CD4-positive, alpha-beta T cell treated with Interleukin-1 beta for 1 hour (primary cell): ENCODE measurements at places on chromosomes 7 and 10.

DNA sequence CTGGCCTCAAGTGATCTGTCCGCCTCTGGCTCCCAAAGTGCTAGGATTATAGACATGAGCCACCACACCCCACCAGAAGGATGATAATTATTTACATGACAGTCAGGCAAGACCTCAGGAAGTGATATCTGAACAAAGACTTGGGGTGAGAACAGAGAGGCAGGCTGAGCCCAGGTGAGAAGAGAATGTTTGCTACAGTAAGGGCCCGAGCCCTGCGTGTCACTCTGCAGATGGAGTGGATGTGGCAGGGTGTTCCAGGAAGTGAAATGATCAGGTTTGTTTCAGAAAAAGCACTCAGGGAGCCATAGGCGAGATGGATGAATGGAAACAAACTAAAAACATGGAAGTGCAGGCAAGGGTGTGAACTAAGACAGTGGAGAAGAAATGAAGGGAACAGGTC is 22.2 kb downstream of the SFMBT2 start:
- no peak for DNase-seq

DNA sequence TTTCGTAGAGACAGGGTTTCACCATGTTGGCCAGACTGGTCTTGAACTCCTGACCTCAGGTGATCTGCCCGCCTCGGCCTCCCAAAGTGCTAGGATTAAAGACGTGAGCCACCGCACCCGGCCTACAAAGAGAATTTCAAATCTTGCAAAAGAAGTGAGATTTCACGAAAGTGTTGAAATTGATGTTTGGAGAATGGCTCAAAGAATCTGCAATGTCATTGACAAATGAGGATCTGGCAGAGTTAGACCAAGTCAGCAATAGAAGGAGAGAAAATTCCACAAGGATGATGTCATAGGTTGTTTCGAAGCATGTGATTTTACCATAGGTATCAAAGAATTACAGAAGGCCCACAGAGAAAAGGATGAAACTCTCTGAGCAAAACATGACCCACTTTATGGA is 71.7 kb downstream of the LYZL2 start:
- DNase-seq, result no peak

- DNase-seq, result no peak
Measured at GRCh38 chr10:6986927-6987326, 406.9 kb upstream of the PRKCQ start.

DNA sequence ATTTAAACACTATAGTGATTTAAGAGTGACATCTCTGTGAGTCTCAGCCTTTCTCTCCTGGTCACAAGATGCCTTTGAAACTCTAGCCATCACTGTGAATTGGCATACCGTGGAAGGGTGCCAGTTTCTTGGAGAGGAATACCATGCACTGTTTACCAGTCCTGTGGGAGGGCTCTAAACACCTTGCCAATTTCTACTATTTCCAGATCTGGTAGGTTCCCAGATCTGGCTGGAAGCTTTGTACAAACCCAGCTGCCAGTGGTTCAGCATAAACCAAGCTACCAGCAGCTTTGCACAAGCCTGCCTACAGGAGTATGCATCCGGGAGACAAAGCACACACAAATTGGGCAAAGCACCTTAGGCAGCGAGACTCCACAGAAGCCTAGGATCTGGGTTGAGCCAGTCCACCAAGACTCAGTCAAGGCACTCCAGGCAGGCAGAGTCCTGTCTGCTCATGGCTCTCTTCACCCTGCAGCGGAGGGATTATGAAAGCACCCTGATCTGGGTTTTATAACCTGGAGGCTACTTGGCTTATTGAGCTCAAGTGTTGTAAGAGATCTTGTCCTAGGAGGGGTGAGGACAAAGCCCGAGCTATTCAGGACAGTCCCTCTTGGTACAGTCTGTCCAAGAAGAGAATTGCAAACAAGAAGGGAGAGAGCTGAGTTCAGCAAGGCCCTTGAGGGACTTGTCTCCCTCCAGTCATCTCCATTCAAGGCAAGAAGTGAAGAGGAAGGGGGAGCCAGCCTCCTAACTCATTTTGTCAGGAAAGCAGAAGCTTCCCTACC is 23.6 kb downstream of the MCM10 start:
- no peak for DNase-seq

DNA sequence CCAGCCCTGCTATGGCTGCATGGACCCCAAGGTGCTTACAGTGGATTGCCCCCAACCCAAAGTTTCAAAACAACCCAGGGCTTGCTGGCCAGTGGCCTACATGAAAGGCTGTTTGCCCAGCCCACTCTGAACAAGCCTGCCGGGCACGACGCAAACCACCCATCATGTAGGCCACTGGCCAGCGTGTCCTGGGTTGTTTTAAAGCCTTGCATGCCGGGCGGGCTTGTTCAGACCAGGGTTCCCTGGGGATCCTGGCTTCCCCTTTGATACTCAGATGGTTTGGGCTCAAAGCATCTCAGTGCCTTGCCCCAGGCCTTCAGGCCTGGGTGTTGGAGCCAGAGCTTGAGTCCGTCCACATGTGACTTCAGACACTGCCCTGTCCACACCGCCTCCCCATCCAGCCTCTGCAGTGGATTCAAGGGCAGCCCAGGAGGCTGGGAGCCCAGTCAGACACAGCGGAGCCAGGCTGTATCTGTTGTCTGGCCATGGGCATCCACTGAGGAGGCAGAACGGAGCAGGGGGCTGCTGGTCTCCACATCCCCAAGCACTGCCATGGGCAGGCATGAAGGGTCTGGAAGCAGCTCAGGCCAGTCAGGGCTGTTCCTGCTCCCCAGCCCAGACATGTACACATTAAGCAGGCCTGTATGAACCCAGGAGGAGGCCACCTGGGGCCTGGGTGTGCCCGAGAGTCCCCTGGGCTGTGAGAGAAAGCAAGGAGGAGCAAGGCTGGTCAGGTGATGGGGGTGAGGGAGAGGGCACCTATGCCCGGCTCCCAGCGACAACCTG is 4.0 kb upstream of the ADIRF start:
- DNase-seq, result no peak

DNA sequence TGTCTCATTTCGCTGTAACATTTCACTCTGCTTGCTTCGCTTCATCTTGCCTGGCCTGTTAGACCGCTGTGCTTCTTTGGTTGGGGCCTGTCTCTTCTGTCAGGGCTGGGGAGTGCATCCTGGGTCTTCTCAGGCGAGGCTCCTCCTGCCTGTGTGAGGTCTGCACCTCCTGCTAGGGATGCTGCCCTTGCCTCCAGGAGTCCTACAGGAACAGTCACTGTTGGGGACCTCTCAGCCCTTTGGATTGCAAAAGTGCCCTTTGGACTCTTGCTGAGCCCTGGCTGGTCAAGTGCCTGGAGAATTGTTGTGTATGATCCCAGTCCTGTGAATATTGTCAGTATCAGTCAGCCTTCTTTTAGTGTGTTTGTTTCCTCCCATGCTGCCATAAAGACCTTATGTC is 84.1 kb downstream of the MDFIC start:
- no peak for DNase-seq

GRCh38 chr7:102889851-102890250 is 22.9 kb upstream of the LRRC17 start:
- DNase-seq, result no peak

DNA sequence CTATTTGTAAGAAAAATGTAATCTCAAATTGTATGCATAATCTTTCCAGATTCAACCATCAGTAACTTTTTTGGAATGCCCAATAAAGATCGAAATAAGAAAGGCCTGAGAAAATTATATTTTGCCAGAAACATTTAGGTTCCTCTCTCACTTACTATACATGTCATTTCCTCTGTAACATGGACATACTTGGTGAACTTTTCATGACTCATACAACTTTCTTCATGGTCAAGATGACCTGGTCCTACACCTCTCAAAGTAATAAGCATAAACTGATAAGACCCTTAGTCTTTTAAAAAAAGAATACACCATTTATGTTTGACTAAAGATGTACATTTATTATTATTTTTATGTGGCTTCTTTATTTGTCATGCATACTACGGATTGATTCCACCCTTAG is 125.3 kb downstream of the REEP3 start:
- no peak for DNase-seq

GRCh38 chr7:64516451-64516850 is 46.4 kb downstream of the ZNF680 start:
- no peak for DNase-seq

GRCh38 chr10:3485057-3485686 is 299.8 kb downstream of the KLF6 start:
- peak; percentile 12 for DNase-seq

DNA sequence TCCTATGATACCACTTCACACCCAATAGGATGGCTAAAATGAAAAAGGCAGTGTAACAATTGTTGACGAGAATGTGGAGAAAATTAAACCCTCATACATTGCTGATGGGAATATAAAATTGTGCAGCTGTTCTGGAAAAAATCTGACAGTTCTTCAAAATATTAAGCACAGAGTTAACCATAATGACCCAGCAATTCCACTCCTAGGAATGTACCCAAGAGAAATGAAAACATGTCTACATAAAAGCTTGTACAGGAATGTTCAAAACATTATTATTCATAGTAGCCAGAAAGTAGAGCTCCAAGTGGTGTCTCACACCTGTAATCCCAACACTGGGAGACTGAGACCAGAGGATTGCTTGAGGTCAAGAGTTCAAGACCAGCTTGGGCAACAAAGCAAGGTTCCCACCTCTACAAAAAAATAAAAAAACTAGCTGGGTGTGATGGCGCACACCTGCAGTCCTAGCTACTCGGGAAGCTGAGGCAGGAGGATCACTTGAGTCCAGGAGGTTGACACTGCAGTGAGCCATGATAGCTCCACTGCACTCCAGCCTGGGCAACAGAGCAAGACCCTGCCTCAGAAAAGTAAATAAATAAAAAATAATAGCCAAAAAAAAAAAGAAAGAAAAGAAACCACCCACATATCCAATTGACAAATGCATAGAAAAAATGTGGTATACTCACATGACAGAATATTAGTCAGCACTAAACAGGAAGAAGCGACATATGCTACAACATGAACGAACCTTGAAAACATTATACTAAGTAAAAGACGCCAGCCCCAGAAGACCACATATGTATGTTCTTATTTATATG is 5.0 kb downstream of the RHEB start:
- DNase-seq, result no peak

DNA sequence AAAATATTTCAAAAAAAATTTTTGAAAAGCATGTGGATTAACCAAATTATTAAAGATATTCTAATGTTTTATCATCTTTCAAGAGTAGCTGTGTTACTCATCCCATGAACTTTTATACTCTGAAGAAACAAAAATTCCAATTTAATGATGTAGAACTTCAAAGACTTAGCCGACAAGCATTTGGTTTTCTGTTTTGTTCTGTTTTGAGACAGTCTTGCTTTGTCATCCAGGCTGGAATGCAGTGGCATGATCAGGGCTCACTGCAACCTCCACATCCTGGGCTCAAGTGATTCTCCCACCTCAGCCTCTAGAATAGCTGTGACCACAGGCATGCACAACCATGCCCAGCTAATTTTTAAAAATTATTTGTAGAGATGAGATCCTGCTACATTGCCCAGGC is 17.8 kb upstream of the LCOR start:
- no peak for DNase-seq

DNA sequence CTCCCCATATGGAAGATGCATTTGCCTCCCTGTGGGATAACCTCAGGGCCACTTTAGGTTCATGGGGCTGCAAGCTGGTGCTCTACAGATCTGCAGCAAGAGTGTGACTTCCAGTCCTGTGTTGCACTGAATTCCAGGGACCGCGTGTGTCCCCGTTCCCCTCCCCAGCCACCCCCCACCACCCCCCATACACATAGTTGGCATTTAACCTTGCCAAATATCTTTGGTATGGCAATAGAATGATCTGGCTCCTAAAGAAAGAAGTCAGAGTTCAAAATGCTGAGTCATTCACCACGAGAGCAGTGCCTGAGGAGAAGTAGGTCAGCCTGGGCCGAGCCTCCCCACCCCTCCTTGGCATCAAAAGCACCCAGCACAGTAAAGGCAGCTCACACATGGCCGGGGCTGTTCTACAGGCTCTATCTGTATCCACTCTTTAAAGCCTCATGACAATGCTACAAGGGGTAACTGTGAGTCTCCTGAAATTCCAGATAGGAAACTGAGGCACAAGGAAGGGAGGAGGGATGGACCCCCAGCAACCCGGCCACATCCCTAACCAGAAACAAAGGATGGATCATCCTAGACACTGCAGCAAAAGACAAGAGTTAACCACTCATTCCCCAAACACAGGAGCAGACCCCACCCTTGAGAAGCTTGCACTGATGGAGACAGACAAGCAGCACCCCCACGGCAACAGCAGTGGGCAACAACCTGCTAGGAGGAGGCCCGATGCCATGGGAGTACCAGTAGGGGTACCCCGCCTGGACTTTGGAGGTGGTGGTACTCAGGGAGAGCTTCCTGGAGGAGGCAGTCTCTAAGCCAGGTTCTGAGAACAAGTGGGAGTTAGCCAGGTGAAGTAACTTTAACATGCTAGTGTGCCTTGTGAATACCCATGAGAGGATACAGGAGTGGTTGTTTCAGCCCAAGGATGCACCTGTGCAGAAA is 70.3 kb upstream of the NANOS1 start:
- DNase-seq, result no peak

GRCh38 chr7:11237742-11238141 is 264.1 kb downstream of the PHF14 start:
- no peak for DNase-seq
